ENCODE measurements at places on chromosomes 7 and 10. TPM values are rescaled to one million over a fixed set of nuclear protein-coding genes. Genes with fewer than 3 reads are reported as not detected.
A peak's percentile ranks its signal among the peaks of the same experiment; 100 is the strongest.

GRCh38 chr10:132765435-132765834, 20.5 kb downstream of the NKX6-2 start:
- no peak for DNase-seq

OR13A1 gene
- total RNA-seq, result not detected

DNA sequence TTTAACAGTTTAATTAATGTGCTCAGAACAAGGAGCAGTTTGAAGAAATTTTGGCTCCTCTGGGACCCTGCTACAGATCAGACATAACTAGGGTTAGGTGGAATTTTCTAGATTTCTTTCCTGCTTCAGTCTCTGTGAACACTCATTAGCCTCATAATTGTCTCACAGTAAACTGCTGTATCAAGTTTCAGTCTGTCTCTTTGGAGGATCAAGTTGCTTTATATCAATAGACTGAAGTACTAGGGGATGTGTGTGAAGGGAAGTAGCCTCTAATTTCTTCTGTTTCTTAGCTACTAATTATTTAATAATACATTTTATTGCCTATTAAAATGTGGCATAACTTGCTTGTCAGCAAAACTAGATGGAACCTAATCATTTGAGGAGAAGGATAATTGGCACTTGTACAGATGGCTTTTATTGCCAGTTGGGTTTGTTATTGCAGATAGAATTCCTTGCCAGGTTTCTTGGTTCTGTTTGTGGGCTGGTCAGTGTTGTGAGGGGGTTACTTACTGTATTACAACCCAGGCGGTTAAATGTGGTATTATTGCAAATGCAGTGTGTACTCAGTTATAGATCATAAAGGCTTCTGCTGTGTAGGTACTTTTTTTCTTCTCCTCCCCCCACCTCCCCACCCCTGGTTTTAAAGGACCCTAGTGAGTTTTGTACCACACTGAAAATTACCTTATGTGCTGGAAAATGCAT, 758.0 kb downstream of the AUTS2 start:
- no peak for DNase-seq

DNA sequence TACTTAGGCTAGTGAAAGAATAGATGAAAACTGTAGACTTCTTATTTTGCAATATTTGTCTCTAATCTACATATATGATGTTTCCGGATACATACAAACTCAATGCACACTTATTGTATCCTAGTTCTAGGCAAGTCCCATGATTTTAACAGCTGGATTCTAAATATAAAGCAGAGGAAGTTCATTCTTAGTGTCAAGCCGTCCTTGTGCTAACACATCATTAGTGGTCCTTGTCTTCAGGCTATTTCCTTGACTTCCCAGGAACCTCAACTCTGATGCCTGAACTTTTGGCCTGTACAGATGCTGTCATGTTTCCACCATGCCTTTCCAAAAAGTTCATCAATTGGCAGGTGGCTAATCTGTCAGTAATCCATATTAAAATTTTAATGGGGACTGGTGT, 301.9 kb upstream of the DGKB start:
- no peak for DNase-seq

AKR1C4 gene
- total RNA-seq, result not detected

DNA sequence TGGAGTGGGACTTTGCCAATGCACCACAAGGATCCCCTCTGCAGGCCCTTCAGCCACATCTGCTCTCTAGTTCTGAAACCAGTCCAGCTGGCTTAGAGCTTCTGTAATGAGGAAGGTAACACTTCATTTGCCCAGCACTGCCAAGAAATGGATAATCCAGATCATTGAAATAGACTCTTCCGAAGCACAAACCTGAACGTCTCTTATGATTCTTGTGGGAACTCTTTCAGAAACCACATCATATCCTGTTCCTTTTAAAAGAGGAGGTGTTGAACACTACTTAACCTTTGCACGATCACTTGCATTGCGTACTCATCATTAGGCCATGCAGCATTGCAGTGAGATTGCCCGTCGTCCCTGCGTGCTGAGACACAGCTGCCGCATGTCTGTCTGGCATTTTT, 25.8 kb upstream of the PLPP4 start:
- DNase-seq, result no peak

COL1A2 gene
- 50.4 TPM for total RNA-seq

OR2A1 gene
- 1.4 TPM for total RNA-seq

POU6F2 gene
- 0.33 TPM for total RNA-seq

GRCh38 chr10:79024296-79024695, 44.5 kb upstream of the ZMIZ1 start:
- DNase-seq, result no peak

GRCh38 chr10:11698691-11699549, 43.3 kb upstream of the ECHDC3 start:
- DNase-seq, result no peak

GRCh38 chr10:79164075-79164474, 95.3 kb downstream of the ZMIZ1 start:
- no peak for DNase-seq

NUPR2 gene
- 33.4 TPM for total RNA-seq

DNA sequence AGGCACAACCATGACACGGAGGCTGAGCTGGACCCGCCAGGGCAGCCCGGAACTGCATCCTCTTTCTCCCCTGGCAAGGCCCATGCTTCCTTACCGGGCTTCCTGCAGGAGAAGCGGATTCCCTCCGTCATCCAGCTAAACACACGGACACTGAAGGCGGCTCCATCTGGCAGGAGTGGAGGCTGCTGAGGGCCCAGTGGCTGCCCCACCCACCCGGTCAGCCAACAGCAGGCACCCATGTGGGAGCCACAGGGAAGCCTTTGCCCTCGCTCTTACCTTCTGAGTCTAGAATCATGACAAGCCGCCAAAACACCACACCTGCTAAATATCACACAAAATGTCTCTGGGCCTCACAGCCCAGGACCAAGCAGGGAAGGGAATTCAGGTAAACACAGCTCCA, 321.6 kb upstream of the RNF32 start:
- DNase-seq, result no peak

GRCh38 chr10:117137031-117137910, 799 bp downstream of the VAX1 start:
- peak; percentile 12 for DNase-seq

DNA sequence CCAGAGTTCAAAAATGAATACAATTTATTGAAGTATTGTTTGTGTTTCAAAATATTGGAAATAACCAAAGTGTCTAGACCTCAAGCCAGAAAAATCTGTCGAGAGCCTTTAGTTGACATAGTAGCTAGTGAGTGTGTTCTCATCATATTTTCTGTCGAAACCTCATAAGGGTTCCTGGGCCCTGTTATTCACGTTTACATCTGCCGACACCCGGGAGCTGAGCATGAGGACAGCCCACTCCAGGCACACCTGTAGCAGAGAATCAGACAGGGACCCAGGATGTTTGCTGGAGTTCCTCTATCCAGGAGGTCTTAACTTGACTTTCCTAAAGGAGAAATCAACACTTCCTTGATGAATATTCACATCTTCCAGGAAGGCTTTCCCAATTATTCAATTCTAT, 72.1 kb upstream of the FGL2 start:
- DNase-seq, result no peak

DNA sequence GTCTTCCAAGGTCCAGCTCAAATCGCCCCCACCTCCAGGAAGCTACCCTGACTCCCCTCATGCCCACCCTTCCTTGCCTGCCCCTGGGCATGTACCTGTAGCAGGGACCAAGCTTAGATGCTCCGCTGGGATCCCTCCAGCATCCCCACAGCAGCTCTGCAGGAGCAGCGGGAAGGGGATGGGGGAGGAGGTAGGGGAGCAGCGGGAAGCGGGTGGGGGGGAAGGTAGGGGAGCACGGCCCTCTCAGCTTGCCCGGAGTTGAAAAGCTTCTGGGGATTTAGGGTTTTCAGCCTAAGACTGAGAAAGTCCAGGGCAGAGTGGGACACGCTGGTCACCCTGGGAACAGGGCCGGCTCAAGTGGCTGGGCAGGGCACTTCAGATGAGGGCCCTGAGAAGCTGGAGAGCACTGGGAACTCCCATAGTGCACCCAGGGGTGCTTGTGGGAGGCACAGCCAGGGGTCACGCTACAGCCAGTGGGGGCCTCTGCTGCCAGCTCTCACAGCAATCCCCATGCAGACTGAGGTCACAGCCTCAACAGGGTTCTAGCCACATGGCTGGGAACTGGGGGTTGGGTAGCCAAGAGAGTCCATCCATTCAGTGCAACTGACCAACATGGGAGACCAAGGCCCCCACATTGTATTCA, 13.4 kb downstream of the WDR86 start:
- DNase-seq, result peak; percentile 83

- DNase-seq, result no peak
These were observed 57.4 kb downstream of the MKLN1 start for GRCh38 chr7:131385039-131385605.

HMX3 gene
- total RNA-seq, result not detected

DNA sequence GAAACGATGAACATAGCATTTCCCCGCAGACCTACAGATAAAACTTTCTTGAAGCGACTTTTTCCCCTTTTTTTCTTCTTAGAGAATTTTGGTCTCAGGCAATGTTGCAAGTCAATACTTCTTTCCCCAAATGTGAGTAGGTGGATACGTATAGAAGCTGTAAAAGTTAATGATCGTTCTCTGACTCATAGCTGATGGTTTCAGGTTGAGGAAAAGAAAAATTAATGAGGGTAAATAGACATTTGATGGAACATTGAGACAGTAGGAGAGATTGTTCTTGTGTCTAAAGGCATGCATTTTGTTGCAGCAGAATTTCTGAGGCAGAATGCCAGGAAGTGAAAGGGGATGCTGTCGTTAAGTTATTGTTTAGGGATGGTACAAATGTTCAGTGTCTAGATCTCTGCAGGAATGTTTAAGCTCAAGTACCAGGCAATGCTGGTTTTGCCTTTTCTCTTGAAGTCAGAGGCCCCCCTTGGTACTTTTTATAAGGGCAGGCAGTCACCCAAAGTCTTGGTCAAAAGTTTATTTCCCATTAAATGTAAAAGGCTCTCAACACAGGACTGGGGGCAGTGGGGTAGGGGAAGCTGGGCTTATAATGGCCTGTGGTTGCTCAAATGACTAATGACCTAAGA, 9.3 kb downstream of the TCF7L2 start:
- DNase-seq, result no peak

- no peak for DNase-seq
These were observed 67.3 kb downstream of the INSYN2A start for GRCh38 chr10:127129104-127129503.
